ENCODE measurements at places on chromosomes 16 and 17.

DNA sequence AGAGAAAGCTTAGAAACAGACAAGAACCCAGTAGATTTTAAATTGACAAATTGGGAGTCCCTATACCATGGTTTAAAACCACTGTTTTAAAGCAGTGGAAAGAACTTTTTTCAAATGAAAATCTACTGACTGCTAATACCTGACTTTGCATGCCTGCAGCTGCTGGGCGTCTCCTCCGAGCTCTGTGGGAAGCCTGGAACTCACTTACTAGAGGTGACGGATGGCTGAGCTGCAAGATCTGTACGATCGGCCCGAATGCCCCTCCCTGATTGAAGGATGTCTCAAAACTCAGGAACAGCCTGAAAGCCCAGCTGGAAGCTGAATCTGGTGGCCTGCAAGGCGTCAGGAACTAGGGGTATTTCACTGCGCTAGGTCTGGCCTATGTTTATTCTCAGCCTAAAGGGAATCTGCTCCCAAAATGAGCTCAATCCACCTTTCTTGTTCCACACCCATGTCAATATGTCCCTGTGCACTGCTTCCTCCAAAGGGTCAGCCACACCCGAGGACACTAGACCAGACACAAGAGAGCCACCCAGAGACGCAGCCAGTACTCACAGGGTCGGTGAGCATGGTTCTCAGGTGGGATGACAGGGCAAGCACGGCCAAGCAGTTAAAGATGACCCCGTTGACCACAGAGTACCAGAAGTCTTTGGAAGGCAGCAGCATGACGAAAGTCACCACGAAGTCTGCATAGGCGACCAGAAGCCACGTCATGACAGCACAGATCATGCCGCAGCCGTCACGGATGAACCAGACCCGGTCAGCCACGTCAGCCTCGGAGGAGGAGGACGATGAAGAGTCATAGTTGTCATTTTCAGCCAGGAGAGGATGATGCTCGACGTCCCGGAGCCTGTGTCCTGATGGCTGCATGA, 21.4 kb downstream of the ZDHHC7 start:
- no peak for DNase-seq

DNA sequence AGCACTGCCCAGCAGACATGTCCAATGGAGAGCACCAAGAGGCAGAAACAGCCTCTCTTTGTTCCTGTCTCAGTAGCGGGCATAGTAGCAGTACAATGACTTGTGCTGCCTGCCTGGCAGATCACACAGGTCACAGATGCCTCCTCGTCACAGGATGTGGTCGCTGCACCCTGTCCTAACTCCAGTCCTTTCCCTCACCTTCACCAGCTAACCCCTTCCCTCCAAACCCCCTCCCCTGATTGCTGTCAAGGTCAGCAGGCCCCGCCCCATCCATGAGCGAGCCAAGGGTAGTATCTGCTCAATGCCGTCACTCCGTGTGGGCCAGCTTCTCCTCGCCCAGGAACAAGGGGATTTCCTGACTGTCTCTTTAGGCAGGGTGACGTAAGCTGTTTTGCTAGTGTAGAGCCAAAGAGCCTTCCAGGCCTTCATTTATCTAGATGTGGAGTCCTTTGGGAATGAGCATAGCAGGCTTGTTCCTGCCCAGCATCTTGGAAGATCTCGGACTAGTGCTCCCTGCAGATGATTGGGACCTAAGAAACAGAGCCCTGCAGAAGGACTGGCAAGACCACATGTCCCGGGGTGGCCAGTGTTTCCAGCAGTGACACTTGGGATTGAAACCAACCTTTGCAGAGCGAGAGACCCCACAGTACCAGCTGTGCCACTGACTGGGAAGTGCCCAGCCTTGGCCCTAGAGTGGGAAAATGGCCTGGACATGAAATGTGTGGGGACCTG, 75.9 kb upstream of the TNRC6C start:
- DNase-seq: no peak

GRCh38 chr17:80811181-80812105, 180.2 kb upstream of the CHMP6 start:
- DNase-seq: no peak

GRCh38 chr17:7912927-7913524, 3.1 kb downstream of the RNF227 start:
- no peak for DNase-seq

DNA sequence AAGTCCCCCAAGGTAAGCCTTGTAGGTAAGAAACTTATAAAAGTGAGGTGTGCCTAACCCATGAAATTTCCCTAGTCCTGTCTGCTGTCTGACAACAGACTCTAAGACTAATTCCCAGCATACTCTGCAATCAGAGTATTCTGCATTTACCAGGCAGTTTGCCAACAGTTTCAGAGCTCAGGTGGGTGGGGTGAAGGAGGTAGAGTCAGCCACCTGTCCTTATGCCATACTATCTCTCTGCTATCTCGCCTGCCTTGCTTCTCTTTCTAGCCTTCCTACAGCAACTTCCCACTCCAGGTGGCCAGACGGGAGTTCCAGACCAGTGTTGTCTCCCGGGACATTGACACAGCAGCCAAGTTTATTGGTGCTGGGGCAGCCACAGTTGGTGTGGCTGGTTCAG, 2.3 kb downstream of the ATP5MC1 start:
- no peak for DNase-seq

- DNase-seq: no peak
Observed at GRCh38 chr17:48163809-48164208, 56.2 kb downstream of the SNX11 start.

GRCh38 chr17:41322903-41323895, 7.7 kb upstream of the KRTAP17-1 start:
- no peak for DNase-seq

DNA sequence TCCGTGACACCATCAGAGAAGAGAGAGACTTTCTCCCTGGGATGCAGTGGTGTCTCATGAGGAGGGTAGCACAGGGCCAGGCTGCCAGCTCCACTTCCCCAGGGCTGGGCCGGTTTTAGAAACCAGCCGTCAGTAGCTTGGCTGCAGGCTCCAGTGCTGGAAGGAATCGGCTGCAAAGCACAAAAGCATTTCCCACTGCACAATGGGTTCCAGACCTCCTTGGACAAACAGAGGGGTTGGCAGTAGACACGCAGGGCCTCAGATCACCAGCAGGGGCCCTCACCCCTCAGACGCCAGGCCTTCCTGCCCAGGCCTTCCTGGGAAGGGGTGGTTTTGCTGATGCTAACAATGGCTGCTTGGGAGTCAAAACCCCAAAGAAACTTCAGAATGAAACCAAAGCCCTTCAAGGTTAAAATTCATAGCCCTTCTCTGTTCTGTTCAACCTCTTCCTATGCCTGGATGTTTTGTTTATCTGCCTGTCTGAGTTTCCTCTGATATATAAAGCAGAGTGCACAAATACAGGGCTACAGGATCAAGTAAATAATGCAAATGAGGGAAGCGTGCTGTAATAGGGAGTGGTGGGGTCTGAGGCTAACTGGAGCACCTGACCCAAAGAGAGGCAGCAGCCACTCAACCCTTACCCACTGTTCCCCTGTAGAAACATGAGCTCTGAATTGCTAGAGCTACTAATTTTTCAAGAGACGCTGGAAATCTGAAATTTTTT, 26.2 kb downstream of the TEKT5 start:
- no peak for DNase-seq

DNA sequence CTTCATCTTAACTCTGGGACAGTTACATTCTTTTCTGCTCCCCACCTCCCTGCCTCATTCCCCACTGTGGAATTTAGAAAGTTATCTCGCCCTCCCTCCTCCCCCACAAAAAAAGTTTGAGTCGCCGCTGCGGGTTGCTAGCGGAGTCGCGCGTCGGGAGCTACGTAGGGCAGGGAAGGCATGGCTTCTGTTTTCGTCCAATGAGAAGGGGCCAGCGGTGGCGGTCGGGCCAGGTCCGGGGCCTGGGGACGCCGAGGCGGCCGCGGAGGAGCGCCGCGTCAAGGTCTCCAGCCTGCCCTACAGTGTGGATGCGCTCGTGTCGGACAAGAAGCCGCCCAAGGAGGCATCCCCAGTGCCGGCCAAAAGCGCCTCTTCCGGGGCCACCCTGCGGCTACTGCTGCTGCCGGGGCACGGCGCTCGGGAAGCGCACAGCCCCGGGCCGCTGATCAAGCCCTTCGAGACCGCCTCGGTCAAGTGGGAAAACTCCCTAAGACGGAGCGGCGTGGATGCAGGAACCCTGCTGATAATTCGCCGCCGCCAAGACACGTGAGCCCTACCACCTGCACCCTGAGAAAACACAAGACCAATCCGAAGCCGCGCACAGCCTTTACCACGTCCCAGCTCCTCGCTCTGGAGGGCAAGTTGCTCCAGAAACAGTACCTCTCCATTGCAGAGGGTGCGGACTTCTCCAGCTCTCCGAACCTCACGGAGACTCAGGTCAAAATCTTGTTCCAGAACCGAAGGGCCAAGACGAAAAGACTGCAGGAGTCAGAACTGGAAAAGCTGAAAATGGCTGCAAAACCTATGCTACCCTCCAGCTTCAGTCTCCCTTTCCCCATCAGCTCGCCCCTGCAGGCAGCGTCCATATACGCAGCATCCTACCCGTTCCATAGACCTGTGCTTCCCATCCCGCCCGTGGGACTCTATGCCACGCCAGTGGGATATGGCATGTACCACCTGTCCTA, 8.9 kb downstream of the OR4D1 start:
- no peak for DNase-seq

GRCh38 chr17:79970576-79971068, 65.0 kb downstream of the TBC1D16 start:
- DNase-seq: no peak

- no peak for DNase-seq
Observed at GRCh38 chr16:84347161-84347560, 21.2 kb upstream of the ATP2C2 start.

- peak; percentile 73 for DNase-seq
Observed at GRCh38 chr17:77429969-77430752, 289.4 kb downstream of the SEC14L1 start.

- no peak for DNase-seq
Observed at GRCh38 chr17:64229815-64230728, 33.0 kb downstream of the TEX2 start.

- peak; percentile 33 for DNase-seq
Observed at GRCh38 chr16:68528686-68529379, 10.3 kb upstream of the ZFP90 start.

GRCh38 chr16:29757950-29758466, 12.2 kb upstream of the C16orf54 start:
- DNase-seq: no peak

DNA sequence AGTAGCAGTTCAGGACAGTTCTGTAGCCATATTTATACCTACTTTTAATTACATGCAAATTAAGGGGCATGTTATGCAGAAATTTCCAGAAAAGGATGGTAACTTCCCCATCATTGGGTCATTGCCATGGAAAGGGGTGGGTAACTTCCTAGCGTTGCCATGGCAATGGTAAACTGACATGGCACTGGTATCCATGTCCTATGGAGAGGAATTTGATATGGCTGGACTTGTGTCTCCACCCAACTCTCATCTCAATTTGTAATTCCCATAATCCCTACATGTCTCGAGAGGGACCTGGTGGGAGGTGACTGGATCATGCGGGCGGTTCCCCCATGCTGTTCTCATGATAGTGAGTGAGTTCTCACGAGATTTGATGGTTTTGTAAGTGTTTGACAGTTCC, 35.6 kb upstream of the CACNG4 start:
- no peak for DNase-seq

- DNase-seq: no peak
Observed at GRCh38 chr16:13453325-13453724, 466.6 kb upstream of the ERCC4 start.

- no peak for DNase-seq
Observed at GRCh38 chr16:23519282-23519681, 9.0 kb upstream of the GGA2 start.

GRCh38 chr16:27230562-27231001, 27.3 kb downstream of the KDM8 start:
- DNase-seq: no peak

GRCh38 chr17:81049973-81050551, 15.1 kb downstream of the BAIAP2 start:
- DNase-seq: peak; percentile 32

- no peak for DNase-seq
Observed at GRCh38 chr16:56330476-56330875, 94.9 kb downstream of the AMFR start.

DNA sequence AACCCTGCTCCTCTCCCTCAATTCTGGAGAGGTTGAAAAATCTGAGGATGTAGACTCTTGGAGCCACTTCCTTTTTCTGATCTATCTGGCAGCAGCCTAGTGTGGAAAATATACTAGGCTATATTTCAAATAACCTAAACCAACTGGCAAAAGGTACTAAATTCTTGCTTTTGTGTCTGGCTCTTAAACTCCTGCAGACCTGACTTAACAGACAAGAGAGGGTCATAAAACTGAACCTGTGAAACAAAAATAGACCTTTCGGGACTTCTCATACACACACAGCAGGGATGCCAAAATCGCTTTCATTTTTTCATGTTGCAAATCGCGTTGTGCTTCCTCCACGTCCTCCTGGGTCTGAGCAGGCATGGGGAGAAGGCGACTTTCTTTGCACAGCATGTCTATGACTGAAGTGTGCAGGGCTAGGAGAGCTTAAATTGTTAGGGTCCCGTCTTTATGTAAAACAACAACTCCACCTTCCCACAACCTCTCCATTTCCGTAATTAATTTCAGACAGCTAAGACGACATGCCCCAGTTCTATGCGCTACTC, 520.7 kb upstream of the PSMD7 start:
- DNase-seq: no peak

DNA sequence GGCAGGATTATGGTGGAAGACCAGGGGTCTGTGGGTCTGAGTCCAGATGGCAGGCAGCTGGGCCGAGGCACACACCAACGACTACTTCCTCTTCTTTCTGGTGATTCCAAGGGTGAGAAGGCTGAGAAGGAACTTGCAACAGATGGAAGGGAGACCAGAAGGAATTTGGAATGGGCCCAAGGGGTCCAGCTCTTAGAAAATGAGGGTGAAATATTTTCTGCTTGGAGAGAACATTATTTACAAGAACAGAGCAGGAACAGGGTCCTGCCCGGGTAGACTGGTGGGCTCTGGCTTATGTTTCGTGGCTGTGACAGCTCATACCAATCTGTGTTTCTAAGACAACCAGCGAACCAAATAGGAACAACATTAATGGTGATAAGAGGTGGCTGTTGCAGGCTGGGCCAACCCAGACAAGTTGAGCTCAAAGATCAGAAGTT, 36.6 kb downstream of the CCDC42 start:
- no peak for DNase-seq

DNA sequence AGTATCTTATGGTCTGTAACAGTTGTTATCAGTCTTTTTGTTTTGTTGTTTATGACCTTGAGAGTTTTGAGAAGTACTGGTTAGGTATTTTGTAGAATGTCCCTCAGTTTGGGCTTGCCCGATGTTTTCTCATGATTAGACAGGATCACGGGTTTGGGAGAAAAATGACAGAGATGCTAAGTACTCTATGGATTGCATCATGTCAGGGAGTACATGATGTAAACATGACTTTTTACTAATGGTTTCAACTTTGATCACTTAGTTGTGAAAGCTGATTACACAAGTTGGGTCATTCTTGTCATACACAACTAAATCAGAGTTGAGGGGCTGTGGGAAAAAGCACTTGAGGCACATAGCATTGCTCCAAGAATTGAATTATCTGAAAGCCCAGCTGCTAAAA, 94.7 kb upstream of the SIAH1 start:
- no peak for DNase-seq

- no peak for DNase-seq
Observed at GRCh38 chr17:16515933-16516332, 23.9 kb upstream of the LRRC75A start.

All from hypothalamus (tissue), 51 donors.